ENCODE measurements at places on chromosomes 1 and 21.

DNA sequence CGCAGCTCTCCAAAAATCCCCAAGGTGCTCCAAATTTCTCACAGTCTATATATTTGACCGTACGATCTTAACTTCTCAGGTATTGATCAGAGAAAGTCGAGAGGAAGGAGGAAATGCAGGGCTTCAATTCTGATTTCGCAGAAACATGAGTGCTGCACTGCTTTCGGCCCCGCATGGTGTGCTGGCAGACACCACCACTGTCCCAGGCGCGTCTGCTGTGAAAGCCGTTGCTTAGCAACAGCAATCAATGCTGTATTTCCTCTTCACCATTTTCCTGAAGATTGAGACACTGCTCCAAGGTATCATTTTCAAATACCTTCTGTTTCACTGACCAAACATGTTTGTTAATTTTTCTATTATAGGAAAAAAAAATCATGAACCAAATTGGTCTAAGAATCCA is 296.3 kb downstream of the SMYD3 start:
- no peak for DNase-seq

GRCh38 chr1:172145656-172146055 is 274.8 kb upstream of the C1orf105 start:
- no peak for DNase-seq

- DNase-seq, result no peak
Observed at GRCh38 chr21:38081708-38082107, 165.5 kb upstream of the KCNJ6 start.

DNA sequence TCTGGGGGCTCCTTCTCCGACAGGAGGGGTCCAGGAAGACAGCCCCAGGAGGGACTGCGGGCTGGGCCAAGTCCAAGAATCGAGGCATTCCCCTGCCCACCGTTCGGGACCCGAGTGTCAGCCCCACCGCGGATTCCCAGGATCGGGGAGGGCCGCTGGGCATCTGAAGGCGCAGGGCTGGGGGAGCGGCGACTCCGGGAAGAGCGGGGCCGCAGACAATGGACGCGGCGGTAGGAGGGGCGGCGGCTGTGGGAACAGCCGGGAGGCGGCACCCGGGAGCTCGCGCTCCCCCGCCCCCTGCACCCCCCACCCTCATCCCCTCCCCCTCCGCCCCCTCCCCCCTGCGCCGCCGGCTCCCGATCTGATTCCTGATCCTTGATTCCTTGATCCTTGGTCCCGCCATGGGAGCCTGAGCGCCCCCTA is at the start of gene VANGL2:
Gene VANGL2 (plus strand): TSS at position 342 of the 423 bp plus-strand sequence. CDS start 15,274 bp downstream, outside the sequence.
- DNase-seq, result peak; percentile 20

- DNase-seq, result peak; percentile 74
Observed at GRCh38 chr1:25907601-25908000, 1.4 kb upstream of the STMN1 start.
